ENCODE measurements at places on chromosomes 1 and 21. TPM values are rescaled to one million over a fixed set of nuclear protein-coding genes. Genes with fewer than 3 reads are reported as not detected.

DIPK1A gene
- polyA plus RNA-seq, result 10.4 TPM

LDLRAD2 gene
- polyA plus RNA-seq, result 2.7 TPM

NOS1AP gene
- polyA plus RNA-seq, result 3.5 TPM

OR2T29 gene
- polyA plus RNA-seq, result not detected

All from liver (tissue), 10 donors.